A549 treated with GW870086 at 1 μM for 4 hours (cell line): ENCODE measurements at places on chromosomes 3 and 15. TPM values are rescaled to one million over a fixed set of nuclear protein-coding genes. Genes with fewer than 3 reads are reported as not detected.

Gene TGM5
- not detected in 5 replicates for total RNA-seq

Gene SNX22
- 0.74 to 1.3 TPM (median 0.99 TPM) in 5 replicates for total RNA-seq

Gene TMOD2
- total RNA-seq = 0.93 to 1.9 TPM (median 1.8 TPM) in 5 replicates

Gene GRM2
- 0.06 to 0.09 TPM (median 0.06 TPM) in 3 of 5 replicates, not detected in the others for total RNA-seq

Gene PRR20G
- total RNA-seq = 0.64 to 1.1 TPM (median 0.80 TPM) in 5 replicates

Gene WDR72
- total RNA-seq = 4.9 to 7.1 TPM (median 6.7 TPM) in 5 replicates

Gene LSAMP
- total RNA-seq = 0.06 to 0.62 TPM (median 0.20 TPM) in 5 replicates

Gene KBTBD13
- total RNA-seq = not detected in 5 replicates

Gene SLC7A14
- total RNA-seq = 0.01 TPM in 1 of 5 replicates, not detected in the others

Gene MOBP
- total RNA-seq = 0.09 to 0.37 TPM in 2 of 5 replicates, not detected in the others

Gene FGF12
- total RNA-seq = 0.46 to 0.71 TPM (median 0.65 TPM) in 5 replicates

Gene ALAS1
- total RNA-seq = 46.5 to 53.1 TPM (median 49.8 TPM) in 5 replicates

Gene LIPC
- 0.06 to 0.21 TPM (median 0.13 TPM) in 4 of 5 replicates, not detected in the other for total RNA-seq

Gene RBMS3
- 0.45 to 1.2 TPM (median 0.86 TPM) in 5 replicates for total RNA-seq

Gene C3orf85
- total RNA-seq = not detected in 5 replicates

Gene ABHD6
- total RNA-seq = 9.4 to 12.3 TPM (median 11.4 TPM) in 5 replicates

Gene DNASE1L3
- total RNA-seq = 0.35 TPM in 1 of 5 replicates, not detected in the others

Gene CILP
- total RNA-seq = 0.17 to 0.23 TPM (median 0.21 TPM) in 5 replicates

Gene HESX1
- 0.21 to 0.75 TPM (median 0.35 TPM) in 4 of 5 replicates, not detected in the other for total RNA-seq
